Activated CD8-positive, alpha-beta memory T cell treated with anti-CD3 and anti-CD28 coated beads, Interleukin-2, amount 50 U/mL, for 4 hours (primary cell): ENCODE measurements at places on chromosomes 16 and 17.

GRCh38 chr16:8583732-8584131, 6.6 kb downstream of the TMEM114 start:
- DNase-seq = no peak

DNA sequence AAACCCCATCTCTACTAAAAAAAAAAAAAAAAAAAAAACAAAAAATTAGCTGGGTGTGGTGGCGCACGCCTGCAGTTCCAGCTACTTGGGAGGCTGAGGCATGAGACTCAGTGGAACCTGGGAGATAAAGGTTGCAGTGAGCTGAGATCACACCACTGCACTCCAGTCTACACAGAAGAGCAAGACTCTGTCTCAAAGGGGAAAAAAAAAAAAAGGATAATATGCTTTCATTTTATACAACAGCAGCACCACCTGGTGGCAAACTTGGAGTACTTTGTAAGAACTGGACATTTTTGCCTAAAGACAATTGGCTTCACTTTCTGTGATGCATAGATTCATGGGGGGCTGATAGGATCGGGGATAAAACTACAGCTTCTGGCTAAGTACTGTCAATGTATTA, 8.5 kb downstream of the CHTF8 start:
- DNase-seq = peak; percentile 66

GRCh38 chr17:30917050-30917449, 4.7 kb upstream of the ADAP2 start:
- DNase-seq = no peak

- DNase-seq = peak; percentile 14
These were observed 90.5 kb upstream of the ZNF750 start for GRCh38 chr17:82930043-82930923.

GRCh38 chr17:28895794-28896447, 1.6 kb downstream of the FLOT2 start:
- DNase-seq = no peak

DNA sequence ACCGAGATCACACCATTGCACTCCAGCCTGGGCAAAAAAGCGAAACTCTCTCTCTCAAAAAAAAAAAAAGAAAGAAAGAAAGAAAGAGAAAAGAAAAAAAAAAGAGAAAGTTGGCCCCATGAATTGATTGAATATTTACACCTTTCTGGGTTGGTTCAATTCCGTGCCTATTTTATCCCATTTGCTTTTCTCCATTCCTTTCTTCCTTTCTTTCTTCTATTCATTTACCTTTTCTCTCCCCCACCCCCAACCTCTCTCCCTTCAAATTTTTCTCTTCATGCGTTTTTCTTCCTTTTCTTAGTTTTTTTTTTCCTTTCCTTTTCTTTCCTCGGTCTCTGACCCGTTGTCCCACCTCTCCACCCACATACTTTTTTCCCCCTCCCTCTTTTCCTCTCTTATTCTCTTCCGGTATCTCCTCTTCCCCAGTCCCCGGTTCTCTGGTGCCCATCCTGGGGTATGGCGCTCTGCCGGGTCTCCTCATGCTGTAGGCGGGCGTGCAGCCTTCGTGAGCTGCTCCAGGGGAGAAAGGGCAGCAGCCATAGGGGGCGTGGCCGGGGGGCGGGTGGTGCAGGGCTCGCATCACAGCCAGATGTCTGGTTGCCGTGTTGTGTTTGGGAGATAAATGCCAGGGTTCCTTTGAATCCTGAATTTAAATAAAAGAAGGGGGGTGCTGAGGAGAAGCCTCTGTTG, 5.3 kb upstream of the COL1A1 start:
- DNase-seq = no peak

DNA sequence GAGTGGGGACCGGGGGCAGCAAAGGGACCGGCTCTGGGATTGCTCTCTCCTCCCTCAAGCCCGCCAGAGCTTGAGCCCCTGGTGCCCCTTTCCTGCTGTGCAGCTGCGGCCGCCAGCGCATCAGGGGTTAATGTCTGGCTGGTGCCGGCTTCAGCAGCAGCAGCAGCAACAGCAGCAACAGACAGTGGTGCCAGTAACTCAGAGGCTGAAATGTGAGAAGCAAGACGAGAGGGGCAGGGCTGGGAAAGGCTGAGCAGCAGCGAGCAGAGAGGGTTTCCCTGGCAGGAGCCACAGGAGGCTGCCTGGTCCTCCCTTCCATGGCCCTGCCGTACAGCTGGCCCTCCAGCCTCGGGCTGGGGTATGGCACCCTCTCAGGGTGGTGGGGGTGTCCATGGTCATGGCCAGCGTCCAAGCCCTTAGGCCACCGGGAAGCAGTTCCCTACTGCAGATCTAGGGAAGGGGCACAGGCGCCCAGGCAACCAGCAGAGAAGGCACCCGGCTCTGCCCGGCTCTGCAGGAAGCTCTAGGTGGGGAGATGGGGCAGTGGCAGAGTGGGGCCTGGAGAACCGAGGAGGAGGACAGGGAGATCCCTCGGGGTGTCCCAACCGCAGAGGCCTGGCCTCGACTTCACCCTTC, 21.1 kb upstream of the TFAP4 start:
- no peak for DNase-seq

GRCh38 chr16:23948949-23949411, 113.2 kb downstream of the PRKCB start:
- peak; percentile 71 for DNase-seq

DNA sequence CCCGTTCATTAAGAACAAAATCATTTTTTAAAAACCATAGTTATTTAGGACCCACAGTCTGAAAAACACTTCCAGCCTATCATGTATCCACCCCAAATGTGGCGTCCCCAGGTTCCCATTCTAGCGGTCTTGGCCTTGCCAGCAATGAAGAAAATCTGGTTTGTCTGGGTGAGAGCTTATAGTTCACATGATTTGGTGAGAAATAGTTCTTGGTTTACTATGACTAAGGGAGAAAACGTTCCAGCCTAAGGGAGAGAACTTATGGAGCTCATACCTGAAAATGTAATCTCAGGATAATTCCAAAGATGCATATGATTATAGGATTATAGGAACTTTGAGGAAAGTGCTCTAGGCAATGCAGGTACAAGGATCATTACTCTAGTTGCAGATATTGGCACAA, 4.8 kb downstream of the MARVELD3 start:
- DNase-seq = no peak

GRCh38 chr16:89096042-89096717, 2.5 kb downstream of the ACSF3 start:
- no peak for DNase-seq

DNA sequence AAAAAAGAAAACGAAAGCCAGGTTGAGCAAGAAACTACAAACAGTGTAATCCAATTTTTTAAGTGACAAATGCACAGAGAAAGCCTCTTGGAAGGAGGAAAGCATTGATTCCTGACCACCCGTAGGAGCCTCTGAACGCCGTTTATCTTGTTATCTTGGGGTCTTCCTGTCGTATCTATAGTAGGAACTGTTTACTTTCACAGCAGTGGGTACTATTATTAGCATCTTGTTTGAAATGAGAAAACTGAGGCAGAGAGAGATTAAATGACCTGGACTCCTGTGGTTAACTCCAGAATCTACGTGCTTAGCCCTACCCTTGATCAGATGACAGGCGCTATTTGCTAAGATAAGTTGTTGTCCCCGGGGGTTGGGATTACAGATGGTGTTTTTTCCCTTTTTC, 196.7 kb upstream of the FOXF1 start:
- no peak for DNase-seq

- peak; percentile 52 for DNase-seq
These were observed 10.3 kb downstream of the HIC1 start for GRCh38 chr17:2064980-2065785.

DNA sequence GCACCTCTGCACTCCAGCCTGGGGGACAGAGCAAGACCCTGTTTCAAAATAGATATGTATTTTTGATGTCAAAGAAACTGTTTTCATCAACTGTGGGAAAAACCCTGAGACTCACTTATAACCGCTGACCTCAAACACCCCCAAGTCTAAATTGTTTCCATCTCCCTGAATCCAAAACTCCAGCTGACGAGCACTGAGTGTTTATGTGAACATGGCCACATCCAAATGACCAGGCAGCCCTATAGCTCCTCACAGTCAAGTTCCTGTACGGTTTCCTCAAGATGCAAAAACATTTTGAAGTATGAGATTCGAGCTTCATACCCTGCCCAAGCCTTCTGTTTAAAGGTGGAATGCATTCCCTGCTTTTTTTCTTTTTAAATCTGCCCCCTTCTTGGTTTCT, 45.3 kb upstream of the ZCCHC14 start:
- no peak for DNase-seq

DNA sequence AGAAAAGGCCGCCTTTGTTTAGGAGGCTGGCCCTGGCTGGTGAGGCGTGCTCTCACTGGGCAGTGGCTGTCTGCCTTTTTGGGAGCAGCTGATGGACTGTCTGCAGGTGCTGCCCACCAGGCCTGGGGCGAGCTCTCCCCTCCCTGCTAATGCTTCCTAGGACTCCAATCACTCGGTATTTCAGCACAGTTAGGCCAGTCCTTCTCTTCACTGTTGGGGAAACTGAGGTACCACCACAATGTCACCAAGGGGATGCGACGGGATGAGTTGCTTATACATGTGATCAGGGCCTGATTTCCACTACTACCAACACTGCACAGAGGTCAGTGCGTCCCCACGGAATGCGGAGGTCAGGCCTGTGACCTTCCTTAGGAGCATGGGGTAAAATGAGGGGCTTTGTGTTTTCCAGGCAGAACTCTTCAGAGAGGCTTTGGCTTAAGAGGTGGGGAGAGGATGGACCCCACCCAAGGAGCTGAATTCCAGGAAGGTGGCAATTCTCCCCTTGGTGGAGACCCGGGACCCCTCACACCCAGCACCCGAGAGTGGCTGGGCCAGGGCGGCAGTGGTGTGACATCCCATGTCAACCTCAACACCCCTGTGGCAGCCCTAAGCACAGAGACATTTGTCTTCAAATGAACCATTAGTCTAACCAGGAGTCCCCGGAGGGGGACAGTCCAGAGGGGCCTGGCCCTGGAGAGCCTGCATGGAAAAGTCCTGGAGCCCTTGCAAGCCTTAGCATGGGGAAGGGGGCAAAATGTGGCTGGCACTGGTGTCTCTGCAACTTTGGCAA, 86.4 kb downstream of the N4BP1 start:
- no peak for DNase-seq

GRCh38 chr17:75142236-75142971, 10.9 kb upstream of the NT5C start:
- no peak for DNase-seq

GRCh38 chr16:27463741-27464591, 62.0 kb downstream of the IL21R start:
- DNase-seq = peak; percentile 72

GRCh38 chr17:3385869-3386816, at the start of gene OR3A2:
Gene OR3A2 (minus strand): TSS chr17:3386308.
- no peak for DNase-seq

- DNase-seq = peak; percentile 50
These were observed 1.1 kb downstream of the MPP2 start for GRCh38 chr17:43905985-43906852.

DNA sequence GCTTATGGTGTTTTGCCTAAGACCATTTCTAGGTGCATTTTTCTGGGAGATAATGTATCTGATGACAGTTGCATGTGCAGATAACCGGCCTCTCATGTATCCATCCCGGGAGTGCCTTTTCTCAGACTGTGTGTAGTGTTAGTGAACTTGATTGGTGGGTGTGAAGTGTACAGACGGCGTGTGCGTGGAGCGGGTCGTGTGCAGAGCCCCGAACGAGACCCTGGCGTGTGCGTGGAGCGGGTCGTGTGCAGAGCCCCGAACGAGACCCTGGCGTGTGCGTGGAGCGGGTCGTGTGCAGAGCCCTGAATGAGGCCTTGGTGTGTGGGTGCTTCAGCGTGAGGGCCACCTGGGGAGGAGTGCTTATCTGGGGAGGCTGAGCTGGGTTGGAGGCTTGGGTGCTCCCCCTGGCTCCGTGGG, 28.9 kb upstream of the ZNF750 start:
- no peak for DNase-seq

DNA sequence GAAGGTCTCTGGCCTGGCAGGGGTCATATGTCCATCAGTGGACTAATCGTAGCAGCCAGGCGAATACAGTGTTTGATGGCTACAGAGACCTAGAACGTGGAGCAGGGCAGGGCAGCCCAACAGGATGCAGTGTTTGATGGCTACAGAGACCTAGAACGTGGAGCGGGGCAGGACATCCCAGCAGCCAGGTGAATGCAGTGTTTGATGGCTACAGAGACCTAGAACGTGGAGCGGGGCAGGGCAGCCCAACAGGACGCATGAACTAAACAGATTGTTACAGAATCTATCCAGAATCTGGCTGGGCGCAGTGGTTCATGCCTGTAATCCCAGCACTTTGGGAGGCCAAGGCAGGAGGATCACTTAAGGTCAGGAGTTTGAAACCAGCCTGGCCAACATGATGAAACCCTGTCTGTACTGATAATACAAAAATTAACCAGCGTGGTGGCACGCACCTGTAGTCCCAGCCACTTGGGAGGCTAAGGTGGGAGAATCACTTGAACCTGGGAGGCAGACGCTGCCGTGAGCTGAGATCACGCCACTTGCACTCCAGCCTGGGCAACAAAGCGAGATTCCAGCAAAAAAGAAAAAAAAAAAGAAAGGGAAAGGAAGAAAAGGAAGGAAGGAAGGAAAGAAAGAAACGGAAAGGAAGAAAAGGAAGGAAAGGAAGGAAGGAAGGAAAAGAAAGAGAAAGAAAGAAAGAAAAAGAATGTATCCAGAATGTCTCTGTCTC, 65.2 kb upstream of the RPH3AL start:
- no peak for DNase-seq

DNA sequence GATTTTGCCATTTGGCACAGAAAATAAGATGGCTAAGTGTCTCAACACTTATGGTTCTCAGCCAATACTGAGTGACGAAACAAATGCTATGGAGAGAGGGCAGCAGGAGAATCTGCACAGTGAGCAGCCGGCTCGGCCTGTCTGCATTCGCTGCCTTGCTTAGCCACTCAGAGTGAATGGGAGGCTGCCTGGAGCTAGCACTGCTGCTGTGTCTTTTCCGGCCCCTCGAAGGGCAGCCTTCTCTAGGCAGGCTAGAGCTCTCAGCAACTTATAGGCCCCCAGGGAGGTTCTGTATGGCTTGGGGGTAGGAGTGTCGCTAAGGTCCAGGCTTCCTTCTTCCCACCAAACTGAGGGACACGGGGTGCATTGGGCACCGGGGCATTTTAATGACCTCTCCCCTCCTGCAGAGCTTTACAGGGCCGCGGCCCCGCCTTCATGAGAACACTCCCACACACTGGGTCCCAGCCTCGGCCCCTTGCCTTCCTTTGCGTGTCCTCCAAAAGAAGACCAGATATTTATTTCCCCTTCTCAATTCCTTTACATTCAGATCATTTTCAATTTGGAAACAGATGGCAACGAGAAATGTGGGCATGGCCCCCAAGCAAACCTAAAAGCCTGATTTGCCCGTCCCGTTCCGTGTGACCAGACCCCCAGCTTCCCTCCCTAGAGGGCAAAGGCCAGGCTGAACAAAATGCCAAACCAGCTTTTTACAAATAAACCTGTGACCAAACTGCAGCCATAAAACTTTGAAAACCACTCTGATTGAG, 670.9 kb downstream of the TOX3 start:
- no peak for DNase-seq

DNA sequence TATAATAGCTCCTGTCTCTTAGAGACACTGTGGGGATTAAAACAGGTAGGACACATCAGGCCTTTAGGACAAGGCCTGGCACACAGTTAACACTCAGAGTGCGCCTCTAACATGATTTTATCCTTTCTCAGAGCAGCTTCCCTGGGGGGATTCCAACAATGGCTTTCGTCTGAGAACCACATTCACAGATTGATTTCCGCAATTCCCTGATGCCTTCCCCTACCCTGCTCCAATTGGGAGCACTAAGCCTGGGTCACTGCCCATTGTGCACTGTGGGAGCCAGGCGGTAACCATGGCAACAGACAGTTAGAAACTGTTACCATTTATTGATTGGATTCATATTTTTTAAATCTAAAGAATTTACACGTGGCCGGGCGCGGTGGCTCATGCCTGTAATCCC, 5.9 kb upstream of the ALKBH5 start:
- DNase-seq = no peak

GRCh38 chr17:47941246-47942095, at the start of gene PNPO:
Gene PNPO (plus strand): TSS chr17:47941571. CDS start chr17:47941676, 105 bp downstream.
- DNase-seq = peak; percentile 92
